ENCODE measurements at places on chromosomes 3 and 15. TPM values are rescaled to one million over a fixed set of nuclear protein-coding genes. Genes with fewer than 3 reads are reported as not detected.

GRCh38 chr15:39320886-39321285, 260.0 kb upstream of the THBS1 start:
- no peak for ATAC-seq

- ATAC-seq: no peak
Observed at GRCh38 chr3:123152687-123153086, 49.1 kb upstream of the SEC22A start.

DNA sequence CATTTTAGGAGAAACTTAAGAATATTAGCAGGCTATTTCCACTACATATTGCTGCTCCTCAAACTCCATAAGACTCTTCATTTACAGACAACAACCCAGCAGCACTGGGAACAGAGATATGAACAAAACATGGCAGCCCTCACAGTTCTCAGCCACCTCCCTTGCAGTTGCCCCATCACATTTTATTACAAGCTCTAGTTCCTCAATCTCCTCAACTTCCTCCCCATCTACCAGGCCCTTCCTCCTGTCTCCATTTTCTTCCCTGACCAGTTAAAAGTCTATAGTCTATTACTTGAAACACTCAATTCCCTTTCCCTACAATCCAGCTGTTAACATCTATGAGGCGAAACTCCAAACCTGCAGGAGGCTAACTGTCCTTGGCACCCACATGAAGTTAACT, 412.5 kb downstream of the TBC1D5 start:
- no peak for ATAC-seq

Gene MKRN2OS
- not detected for total RNA-seq
